ENCODE measurements at places on chromosomes 2 and 18. TPM values are rescaled to one million over a fixed set of nuclear protein-coding genes. Genes with fewer than 3 reads are reported as not detected.

CCDC68 gene
- total RNA-seq = 0.58 TPM

GALR1 gene
- under 0.01 TPM for total RNA-seq

FAM110C gene
- total RNA-seq = 0.71 TPM

NAPG gene
- total RNA-seq = 22.6 TPM

PLCD4 gene
- total RNA-seq = 41.8 TPM

ZAP70 gene
- 3.2 TPM for total RNA-seq

ALPP gene
- 0.09 TPM for total RNA-seq
